ENCODE measurements at places on chromosomes 1 and 21.

DNA sequence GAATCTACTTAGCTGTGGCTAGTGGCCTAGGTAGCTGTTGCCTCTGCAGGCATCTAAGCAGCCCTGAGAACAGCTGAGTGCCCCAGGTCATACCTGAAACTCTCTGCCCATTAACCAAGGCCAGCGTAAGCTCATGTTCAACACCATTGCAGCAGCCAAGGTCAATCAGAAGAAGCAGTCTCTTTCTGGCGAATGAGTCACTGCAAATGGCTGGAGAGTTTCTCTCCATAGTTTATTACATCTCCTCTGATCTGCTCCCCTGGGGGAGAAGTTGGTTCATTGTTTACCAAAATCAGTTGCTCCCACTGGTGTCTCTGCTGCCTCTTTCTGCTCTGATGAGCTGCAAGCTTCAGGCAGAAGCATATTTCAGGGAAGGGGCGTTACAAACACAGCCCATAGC, 6.9 kb upstream of the BCL9 start:
- DNase-seq: no peak

DNA sequence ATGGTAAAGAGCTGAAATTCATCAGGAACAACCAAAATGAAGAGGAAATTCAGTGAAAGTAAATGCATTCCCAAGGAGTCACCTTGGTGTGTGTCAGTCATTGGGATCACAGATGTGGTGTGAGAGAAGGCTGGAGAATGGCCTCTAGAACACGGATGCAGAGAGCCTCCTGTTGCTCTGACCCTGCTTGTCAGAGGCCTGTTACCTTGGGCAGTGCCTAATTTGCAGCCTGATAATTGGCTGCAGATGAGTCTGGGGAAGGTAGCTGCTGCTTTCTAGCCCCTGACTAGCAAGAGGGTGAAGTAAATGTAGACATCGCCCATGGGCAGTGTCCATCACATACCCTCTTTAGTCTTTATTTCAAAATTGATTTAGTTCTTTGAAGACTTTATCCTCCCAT, 3.3 kb downstream of the GCSAML start:
- DNase-seq: no peak

- DNase-seq: no peak
Observed at GRCh38 chr1:204414016-204414415, 2.4 kb upstream of the PPP1R15B start.

DNA sequence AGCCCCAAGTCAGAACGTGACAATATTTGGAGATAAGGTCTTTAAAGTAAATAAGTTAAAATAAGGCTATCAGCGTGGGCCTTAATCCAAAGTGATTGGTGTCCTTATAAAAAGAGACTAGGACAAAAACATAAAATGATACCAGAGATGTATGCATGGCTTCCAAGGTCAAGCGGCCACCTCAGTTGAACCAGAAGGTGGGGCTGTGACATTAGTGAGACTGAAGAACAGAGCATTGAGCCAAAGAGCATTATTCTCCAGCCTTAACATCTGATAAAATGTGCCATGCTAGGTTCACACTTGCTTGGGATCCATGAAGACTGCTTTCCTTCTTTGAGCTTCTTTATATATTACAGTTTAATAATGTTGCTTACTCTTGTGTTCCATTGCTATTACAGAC, 554.6 kb downstream of the PLA2G4A start:
- no peak for DNase-seq

- DNase-seq: peak; percentile 59
Observed at GRCh38 chr1:212950243-212951125, at the start of gene VASH2. Gene VASH2, plus strand, starts transcription at chr1:212950541. Its CDS starts 1,002 bp downstream, at chr1:212951543.

DNA sequence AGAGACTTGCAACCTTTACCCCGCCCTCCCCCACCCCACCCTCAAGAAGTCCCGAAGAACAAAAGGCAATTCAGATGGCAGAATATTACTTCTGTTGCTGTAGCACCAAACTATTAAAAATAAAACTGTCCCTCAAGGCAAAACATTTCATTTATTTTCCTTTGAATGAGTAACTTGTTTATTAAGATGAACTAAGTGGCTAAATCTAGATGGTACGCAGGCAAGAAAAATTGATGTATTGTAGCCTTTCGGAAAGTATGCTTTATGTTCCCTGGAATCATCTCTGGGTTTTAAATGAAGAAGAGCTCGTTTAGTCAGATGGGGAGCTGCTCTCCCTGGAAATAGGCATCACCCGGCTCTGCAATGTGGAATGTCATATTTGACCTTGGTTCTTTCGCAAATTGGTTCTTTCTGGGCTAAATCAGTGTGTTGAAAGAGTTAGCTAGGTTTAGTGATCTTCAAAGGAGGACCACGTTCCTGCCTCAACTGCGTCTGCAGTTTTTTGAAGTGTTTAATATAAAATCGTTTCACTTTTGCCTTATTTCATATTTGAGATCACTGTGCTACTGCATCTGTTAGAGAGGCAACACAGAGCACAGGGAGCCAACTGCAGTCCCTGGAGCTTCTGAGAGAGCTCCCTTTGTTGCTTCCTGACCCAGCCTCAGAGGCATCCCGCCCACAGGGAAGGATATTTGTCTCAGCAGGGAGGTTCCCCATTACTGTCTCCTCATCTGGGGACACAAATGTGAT, 61.8 kb downstream of the KIF26B start:
- DNase-seq: no peak

DNA sequence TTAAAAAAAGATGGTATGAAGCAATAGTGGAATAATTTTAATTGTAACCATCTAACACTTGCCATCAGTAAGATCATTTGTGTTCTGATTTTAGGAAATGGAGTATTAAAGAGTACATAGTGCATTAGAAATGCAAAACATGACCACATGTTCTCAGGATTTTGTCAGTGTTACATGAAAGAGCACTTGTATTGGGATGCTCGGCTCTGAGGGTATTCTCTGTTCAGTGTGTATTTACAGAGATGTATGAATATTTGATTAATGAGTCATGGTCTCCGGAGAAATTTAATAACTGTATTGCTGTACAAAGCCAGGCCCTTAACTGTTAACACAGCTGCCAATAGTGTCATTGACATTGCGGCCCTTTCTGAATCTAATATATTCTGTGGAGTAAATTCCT, 91.7 kb downstream of the ATG4C start:
- DNase-seq: no peak

DNA sequence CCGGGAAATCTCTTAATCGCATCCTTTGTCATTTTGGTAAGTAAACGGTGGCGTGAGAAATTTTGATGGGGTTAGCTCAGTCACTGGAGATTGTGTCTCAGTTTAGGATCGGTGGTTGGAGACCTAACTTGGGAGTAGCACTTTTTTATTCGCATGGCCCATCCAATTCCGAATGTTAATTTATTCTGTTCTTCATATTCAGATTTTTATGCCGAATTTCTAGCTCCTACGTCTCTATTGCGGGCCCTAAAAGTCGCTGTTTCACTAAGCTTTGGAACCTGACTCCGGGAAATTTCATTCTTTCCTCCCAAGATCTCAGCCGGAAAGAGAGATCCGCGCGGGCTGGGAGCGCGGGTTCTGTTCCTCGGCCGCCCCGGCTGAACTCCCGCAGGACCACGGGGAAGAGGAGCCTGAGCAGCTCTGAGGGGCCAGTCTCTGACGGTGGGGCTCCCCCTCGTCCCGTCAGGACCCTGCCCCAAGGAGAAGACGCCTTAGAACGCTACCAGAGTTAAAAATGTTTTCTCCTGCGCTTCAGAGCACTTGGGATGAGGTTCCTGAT, 279.7 kb downstream of the FAM72C start:
- DNase-seq: no peak

GRCh38 chr1:184972315-184973055, 1.8 kb downstream of the NIBAN1 start:
- DNase-seq: no peak

DNA sequence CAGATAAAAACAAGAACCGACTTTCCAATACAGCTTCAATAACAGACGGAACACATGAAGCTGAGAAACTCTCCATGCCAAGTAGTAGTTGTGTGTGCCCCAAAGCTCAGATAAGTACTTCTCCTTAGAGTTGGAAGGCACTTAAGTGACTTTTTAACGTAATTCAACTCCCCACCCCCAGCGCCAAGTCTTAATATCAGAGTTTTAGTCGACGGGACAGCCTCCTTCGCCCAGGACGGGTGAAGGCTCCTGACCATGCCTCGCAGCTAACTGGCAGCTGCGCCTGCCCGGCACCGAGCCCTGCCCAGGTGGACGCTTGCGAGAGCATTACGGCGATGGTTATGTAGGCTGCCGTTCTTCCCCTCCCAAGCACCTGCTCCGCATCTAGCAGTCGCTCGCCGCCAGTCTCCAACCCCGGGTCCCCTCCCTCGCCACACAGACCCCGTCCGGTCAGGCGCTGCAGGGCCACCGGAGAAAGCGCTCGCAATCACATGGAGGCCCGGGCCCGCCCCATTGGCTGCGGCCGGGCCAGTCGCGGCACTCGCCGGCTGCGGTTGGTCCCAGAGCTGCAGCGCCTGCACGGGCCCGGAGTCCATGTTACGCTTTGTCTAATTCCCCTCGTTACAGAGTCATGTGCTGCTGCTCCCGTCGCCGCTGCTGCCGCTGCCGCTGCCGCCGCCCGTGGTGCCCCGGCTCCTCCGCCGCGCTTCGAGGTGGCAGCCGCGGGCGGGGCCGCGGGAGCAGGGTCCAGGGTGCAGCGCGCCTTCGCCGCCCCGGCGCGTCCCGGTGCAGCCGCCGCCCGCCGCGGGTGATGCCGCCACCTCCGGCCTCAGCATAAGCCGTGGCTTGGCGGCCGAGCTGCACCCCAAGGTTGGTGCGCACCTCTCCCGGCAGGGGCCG, at the start of gene LRRC8D:
TSS of gene LRRC8D (plus strand) at position 611 of the 900 bp plus-strand sequence. CDS start 112,037 bp downstream, outside the sequence.
- peak; percentile 77 for DNase-seq

DNA sequence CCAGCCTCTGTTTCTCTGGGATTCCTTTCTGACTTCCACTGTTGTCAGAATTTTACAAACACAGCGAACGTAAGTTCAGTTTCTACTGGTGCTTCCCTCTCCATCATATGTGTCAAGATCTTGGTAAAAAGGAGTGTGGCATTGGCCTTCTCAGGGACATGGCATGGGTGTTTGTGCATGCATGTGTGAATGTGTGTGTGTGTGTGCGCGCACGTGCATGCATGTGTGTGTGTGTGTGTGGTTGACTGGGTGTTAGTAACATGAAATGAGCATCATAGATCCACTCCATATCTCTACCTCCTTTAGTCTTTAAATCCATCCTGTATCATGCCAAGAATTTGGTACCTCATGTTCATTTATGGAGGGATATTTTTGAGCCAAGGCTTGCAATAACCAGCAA, 411.3 kb downstream of the NPHP4 start:
- no peak for DNase-seq

DNA sequence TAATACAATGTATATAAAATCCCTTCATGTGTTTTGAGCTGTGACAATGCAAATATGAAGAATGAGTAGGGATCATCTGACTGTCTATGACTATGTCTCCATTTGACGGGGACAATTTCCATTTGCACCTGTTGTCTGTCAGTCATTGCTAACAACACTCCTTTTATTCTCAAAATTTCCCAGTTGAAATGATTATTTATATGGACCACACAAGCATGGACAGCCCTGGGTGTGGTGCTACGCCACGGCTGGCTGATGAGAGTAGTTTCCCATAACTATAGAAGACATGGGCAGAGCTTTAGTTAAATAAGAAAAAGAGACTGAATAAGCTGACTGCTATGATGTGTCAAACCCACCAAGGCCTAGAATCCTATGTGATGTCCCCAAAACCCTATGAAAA, 135.8 kb downstream of the MAP3K21 start:
- no peak for DNase-seq

GRCh38 chr1:27588256-27589232, 15.4 kb downstream of the AHDC1 start:
- DNase-seq: no peak

DNA sequence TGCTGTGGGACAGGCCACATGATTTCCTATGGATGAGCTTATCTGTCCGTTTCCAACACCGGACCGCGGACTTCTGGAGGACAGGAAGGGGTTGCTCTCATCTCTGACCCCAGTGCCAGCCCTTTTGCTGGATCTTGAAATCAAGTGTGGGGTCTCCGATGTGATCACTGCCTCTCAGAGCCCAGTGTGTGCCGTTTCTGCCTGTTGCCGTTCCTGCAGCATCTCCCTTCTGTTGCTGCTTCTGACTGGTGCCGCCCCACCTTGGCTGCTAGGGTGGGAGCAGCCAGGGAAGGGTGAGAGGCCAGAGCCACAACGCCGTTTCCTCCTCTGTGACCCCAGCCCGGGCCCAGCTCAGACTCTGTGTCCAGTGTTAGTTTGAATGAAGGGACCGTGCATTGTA, 67.3 kb upstream of the WNT4 start:
- no peak for DNase-seq

DNA sequence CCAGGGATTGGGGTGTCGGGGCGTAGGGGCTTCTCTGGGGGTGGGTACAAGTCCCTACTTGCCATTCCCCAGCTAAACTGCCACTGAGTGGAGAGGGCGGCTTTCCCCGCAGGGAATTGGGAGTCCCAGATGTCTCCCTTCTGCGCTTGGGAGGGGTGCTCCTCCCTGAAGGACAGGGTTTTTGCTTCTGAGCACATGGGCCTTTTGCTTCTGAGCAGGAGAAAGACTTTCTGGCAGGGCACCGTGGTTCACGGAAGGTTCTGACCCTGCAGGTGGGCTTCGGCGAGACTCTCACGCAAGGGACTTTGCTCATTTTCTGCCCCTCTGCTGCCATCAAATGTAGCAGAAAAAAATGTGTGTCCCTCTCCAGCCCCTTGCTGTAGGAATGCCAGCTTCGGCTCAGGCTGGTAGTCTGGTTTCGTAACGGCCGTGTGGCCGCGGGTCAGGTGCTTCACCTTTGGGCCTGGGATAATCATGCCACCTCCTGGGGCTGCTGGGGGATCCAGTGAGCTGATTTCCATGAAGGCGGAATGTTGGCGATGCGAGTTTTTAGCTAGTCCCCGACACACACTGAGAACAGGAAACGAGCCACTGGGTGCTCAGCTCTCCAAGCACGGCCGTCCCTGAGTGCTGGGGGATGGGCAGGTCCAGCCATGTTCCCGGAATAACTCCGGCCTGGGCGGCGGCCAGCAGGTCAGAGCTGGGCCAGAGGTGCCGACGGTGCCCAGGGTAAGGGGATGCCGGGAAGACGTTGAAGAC, 364.0 kb downstream of the CAMTA1 start:
- DNase-seq: no peak

DNA sequence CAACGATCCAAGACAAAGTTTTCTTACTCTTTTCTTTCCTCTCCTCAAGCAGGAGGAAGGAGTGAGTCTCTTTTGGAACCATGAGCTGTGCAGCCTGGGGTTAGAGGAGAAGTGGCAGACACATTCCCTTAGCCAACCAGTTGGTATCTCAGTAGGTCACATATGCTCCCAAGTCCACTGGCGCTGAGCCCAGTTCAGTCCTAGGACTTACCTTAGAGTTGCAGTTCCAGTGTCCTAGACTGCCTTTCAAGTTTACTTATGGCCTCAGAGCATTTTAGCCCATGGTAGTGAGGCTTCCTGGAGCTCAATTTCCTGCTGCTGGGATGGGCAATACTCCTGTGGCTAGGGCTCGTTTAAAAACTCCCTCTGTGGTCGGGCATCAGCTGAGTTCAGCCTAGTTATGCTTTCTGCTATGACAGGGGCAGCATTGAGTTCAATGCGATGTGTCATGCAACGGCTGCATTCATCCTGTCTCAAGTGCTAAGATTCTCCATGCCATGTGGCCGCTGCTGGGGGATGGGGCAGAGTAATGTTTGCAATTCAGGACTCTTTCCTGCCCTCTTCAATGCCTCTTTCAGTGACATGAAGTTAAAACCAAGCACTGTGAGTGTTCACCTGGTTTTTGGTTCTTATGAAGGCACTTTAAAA, 103.8 kb downstream of the LRRC7 start:
- DNase-seq: no peak

Measured in CD4-positive, alpha-beta T cell treated with Interferon alpha-2 for 1 hour (primary cell).